Astrocyte of the cerebellum (primary cell): ENCODE measurements at places on chromosomes 7 and 10.

GRCh38 chr7:25353732-25354131 is 125.4 kb upstream of the NPVF start:
- no peak for DNase-seq

GRCh38 chr10:62043421-62044021 is 142.0 kb downstream of the ARID5B start:
- peak; percentile 72 for DNase-seq

DNA sequence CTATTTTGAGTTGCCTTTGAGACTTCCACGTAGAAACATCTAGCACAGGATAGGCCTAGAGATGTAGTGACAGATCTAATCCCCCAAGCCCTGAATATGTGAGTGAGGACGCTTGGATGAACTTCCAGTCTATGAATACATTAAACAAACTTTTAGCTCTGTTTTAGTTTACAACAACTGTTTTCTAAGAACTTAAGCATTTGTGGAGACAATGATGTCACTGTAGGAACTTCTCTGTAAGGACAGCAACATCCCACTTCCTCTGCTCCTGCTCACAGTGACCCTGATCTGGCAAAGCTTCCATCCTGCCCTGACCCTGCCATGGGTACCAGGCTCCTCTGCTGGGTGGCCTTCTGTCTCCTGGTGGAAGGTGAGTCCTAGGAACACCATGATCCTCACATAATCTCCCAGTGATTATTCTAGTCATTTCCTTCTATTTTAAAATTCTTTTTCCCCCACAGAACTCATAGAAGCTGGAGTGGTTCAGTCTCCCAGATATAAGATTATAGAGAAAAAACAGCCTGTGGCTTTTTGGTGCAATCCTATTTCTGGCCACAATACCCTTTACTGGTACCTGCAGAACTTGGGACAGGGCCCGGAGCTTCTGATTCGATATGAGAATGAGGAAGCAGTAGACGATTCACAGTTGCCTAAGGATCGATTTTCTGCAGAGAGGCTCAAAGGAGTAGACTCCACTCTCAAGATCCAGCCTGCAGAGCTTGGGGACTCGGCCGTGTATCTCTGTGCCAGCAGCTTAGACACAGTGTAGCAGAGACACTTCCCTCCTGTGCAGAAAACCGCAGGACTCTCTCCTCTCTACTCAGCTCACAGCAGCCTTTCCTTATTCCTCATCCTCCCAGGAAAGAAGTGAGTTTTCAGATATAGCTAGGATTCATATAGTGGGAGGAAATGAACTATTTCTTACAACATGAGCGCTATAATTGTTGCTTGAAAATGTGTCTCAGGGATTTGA is 194.4 kb upstream of the PRSS1 start:
- no peak for DNase-seq

DNA sequence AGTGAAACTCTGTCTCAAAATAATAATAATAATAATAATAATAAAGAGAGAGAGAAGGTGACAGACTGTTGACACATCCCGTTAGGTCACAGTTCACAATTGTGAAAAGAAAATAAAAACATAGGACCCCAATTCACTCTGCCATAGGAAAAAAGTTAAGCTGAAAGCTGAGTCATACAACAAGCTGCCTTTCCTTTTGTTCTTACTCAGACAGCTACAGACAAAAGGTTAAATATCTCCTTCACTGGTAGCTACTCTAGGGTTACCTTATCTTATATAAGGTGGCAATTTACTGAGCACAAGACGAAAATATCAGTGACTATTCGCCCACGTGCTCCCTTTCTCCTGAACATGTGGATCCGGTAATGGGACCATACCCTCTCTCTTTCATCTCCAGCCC is 17.5 kb downstream of the TUBAL3 start:
- DNase-seq = no peak

DNA sequence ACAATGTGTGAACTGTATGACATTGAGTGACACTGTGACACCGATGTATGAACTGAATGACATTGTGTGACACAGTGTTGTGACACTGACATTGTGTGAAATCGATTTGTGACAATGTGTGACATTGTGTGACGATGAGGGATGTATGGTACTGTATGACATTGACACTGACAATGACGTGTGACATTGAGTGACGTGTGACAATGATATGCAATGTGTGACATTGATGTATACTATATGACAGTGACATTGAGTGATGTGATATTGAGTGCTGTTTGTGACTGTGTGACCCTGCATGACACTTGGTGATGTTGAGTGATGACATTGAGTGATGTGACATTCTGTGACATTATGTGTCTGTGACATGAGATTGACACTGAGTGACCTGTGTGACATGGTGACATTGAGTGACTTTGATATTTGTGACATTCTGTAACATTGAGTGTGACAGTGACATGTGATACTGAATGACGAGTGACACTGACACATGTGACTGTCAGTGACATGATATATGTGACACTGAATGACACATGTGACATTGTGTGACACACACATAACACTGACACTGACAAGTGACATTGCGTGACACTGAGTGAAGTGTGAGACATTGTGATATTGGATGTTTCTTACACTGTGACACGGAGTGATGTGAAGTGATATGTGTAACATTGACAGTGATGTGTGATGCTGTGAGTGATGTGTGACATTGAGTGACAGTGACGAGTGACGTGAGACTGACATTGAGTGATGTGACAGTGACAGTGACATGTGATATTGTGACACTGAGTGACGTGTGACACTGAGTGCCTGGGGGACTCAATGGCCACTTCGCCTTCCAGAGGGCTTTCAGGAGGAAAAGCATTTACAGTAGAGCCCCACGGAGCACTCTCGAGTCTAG is 167.5 kb downstream of the PRKAG2 start:
- DNase-seq = no peak

- no peak for DNase-seq
Measured at GRCh38 chr7:93856323-93856722, 34.2 kb downstream of the TFPI2 start.

DNA sequence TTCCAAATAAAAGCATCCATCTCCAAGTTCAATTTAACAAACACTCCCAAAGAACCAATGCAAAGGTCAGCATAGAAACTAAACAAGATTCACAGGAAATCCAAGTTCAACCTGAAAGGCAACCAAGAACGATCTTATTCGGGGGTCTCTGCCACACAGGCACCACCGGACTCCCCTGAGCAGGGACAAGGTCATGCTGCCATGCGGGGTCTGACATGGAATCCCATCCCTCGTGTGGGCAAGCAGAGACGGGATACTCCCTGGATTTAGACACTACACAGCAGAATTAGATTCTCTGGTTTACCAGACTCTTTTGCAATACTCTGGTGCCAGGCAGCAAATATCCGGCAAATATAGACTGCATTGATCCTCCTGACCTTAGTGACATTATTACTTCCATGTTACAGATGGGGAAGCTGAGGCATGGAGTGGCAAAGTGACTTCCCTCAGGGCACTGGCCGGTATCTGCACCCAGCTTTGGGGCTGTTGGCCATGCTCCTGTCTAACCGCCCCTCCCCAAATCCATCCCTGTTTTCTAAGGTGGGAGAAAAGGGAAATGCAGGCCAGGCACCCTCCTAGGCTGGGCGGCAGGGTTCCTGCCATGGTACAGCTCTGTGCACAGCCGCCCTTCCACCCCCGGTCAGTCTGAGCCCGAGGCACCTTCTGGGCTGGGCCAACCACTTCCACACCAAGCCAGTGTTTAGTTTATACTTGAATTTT is 111.8 kb downstream of the VIPR2 start:
- no peak for DNase-seq

DNA sequence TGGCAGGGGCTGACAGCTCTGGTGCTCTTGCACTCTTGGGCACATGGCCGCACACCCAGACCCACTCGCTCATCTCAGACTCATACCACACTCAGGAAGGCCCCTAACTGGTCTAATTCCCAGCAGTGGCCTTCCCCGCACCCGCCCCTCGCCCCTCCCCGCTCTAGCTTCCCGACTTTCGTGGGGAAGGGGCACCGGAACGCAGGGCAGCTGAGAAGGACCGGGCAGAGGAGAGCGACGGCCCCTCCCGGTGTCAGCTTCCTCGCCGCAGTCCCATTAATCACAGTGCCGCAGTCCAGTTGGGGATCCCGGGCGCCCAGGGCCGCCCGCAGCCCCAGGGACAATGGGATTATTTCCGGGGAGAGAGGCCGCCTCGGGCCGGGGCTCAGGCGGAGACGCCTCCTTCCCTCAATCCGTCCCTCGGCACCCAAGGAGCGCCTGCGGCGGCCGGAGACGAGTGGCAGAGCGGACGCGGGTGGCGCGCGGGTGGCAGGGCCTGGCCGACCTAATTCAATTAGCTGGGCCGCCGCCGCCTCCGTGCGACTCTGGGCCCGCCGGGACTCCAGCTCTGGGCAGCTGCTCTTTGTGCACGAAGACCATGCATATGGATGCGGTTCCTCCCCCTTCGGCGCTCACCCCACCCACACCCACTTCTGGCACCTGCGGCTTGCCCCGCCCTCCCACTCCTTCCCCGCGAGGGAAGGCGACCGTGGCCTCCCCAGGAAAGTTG is 7.8 kb upstream of the TLX1 start:
- no peak for DNase-seq

- peak; percentile 53 for DNase-seq
Measured at GRCh38 chr7:120014925-120015465, 258.0 kb upstream of the KCND2 start.

- no peak for DNase-seq
Measured at GRCh38 chr7:96903906-96904305, 101.4 kb upstream of the DLX6 start.

DNA sequence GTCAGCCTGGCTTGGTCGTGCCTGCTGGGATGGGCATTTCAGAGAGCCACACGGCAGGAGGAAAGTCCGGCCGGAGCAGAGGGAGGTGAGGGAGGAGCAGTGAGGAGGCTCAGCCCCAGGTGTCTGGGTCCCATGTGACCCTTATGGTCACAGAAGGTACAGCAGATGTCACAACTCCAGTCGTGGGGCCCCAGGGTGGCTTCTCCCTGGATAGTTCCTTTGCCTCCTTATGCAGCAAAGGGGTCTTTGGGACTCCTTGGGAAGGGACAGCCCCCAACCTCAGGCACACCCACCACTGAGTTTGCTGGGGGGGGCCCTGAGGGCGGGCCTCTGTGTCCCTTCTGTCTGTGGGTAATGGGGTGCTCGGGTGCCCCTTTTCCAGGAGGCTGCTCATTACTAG is 19.6 kb upstream of the PRKAG2 start:
- DNase-seq = no peak

GRCh38 chr7:132551886-132552285 is 24.4 kb downstream of the PLXNA4 start:
- DNase-seq = no peak

- no peak for DNase-seq
Measured at GRCh38 chr7:33420311-33420940, 291.1 kb downstream of the BBS9 start.

- DNase-seq = no peak
Measured at GRCh38 chr7:26170663-26171062, 18.7 kb downstream of the NFE2L3 start.

GRCh38 chr10:35452171-35452570 is 115.9 kb downstream of the CCNY start:
- DNase-seq = no peak
